NCI-H1105 treated with DMSO at 0.1 percent for 48 hours (cell line): ENCODE measurements at places on chromosomes 3 and 15.

DNA sequence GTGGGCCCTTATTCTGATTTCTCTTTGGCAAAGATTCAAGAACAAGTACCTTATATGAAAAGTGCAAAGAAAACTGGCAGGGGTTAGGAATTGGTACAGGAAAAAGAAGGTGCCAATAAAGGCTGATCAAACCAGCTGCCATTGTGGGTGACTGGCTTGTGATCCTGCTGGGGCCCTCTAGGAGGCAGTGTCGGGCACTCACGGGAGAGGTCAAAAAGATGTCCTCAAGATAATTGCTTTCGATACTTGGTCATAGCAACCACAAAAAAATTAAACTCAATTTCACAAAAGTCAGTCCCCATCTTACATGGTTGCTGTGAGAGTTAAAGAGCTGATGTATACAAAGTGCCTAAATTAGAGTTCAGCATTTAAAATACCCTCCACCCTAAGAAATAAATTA lies 31.0 kb upstream of the CAV3 start:
- no peak for DNase-seq

- DNase-seq = no peak
Measured at GRCh38 chr3:107132674-107133073, 244.6 kb upstream of the CCDC54 start.

GRCh38 chr3:130916507-130917167 lies 22.8 kb downstream of the ATP2C1 start:
- no peak for DNase-seq

GRCh38 chr3:31043184-31043819 lies 148.8 kb upstream of the GADL1 start:
- DNase-seq = no peak

DNA sequence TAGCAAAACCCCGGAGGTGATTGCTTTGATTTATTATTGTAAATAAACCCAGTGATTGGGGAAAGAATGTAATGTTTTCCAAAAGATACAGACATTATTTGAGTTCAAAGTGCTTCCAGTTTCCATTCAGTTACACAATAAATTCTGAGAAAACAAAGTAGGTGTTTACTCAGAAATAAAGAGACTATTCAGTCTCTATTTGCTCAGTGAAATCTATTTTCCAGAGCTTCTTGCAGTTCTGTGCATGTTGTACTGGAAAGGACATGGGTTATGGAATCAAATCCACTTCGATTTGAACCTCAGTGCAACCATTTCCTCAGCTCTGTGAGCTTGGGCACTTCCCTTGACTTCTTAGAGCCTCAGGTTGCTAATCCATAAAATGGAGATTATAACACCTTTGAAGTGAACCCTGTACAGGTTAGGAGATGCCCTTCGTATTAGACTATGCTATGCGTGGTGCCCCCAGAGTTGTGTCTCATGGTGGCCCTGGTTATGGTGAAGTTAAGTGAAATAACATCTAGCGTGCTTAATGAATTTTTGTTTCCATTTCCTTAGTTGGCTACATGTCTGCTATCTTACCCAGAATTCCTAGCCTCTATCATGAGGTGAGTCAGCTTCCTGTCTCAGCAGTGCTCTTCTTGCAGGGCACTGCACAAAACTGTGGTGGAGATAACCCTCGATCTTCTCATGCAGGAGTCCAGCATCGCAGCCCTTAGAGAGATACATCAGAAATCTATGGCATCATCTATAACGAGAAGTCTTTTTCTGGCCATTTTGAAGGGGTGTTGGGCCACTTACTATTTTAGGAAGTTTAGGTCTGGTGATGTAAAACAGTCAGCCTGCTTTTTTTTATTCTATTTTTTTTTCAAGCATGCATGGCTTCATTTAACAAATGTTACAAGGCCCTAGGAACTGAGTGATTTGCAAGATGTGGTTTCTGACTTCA lies 97.7 kb downstream of the RPL39L start:
- no peak for DNase-seq

- DNase-seq = no peak
Measured at GRCh38 chr15:41231422-41232226, 556 bp downstream of the CHP1 start.

- no peak for DNase-seq
Measured at GRCh38 chr3:37202035-37202434, 27.7 kb upstream of the LRRFIP2 start.

- no peak for DNase-seq
Measured at GRCh38 chr15:48634893-48635292, 10.6 kb downstream of the FBN1 start.

- DNase-seq = no peak
Measured at GRCh38 chr3:48123346-48123745, 64.9 kb downstream of the CDC25A start.

GRCh38 chr3:9141928-9142289 lies 107.5 kb downstream of the SRGAP3 start:
- no peak for DNase-seq

GRCh38 chr3:134267996-134268395 lies 17.3 kb upstream of the RYK start:
- DNase-seq = no peak

- DNase-seq = no peak
Measured at GRCh38 chr3:180871901-180872300, 40.6 kb upstream of the FXR1 start.

DNA sequence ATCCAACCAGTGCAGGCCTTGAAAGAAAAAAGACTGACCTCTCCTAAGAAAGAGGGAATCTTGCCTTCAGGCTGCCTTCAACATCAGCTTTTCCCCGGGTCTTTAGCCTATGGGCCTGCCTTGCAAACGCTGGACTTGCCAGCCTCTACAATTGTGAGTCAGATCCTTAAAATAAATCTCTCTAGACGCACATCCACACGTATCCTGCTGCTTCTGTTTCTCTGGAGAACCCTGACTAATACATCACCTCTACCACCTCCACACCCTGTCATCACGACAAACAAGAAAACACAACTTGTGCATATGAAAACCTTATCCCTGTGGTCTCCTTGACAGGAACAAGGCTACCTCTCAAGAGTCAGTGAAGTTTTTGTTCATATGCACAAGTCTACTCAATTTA lies 11.8 kb downstream of the CYFIP1 start:
- no peak for DNase-seq
